ENCODE measurements at places on chromosomes 7 and 10.

DNA sequence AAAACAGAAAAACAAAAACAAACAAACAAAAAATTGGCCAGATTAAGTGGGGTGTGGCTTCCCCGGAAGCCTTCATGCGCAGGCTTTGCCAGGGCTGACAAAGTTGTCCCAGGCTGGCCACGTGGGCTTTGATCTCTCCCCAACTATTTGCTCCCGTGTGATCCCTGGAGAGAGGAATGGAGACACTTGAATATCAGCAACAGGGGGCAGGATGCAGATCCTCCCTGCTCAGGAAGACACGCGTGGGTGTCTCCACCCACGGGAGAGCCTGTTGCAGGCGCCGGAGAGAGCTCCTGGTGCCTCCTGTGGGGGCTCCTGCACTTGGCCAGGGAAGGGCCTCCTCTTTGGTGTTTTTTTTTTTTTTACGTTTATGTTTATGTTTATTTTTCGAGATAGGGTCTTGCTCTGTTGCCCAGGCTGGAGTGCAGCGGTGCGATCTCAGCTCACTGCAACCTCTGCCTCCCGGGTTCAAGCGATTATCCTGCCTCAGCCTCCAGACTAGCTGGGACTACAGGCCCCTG, 19.0 kb downstream of the TRIM56 start:
- DNase-seq = no peak

GRCh38 chr10:489330-489729, 200.1 kb downstream of the DIP2C start:
- no peak for DNase-seq

DNA sequence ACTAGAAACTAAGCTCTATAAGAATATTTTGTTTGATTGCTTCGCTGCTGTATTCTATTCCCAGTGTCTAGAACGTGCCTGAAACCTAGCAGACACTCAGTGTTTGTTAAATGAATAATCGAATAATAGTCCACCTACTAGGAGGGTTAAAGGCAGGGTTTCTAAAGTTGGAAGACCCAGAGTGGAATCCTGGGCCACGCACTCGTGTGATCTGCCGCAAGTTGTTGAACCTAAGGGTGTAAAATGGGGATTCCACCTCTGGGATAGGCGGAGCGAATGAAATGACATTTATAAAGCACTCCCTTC, 702 bp upstream of the AGFG2 start:
- DNase-seq = no peak

- no peak for DNase-seq
Observed at GRCh38 chr10:90167174-90168064, 466.0 kb downstream of the KIF20B start.

DNA sequence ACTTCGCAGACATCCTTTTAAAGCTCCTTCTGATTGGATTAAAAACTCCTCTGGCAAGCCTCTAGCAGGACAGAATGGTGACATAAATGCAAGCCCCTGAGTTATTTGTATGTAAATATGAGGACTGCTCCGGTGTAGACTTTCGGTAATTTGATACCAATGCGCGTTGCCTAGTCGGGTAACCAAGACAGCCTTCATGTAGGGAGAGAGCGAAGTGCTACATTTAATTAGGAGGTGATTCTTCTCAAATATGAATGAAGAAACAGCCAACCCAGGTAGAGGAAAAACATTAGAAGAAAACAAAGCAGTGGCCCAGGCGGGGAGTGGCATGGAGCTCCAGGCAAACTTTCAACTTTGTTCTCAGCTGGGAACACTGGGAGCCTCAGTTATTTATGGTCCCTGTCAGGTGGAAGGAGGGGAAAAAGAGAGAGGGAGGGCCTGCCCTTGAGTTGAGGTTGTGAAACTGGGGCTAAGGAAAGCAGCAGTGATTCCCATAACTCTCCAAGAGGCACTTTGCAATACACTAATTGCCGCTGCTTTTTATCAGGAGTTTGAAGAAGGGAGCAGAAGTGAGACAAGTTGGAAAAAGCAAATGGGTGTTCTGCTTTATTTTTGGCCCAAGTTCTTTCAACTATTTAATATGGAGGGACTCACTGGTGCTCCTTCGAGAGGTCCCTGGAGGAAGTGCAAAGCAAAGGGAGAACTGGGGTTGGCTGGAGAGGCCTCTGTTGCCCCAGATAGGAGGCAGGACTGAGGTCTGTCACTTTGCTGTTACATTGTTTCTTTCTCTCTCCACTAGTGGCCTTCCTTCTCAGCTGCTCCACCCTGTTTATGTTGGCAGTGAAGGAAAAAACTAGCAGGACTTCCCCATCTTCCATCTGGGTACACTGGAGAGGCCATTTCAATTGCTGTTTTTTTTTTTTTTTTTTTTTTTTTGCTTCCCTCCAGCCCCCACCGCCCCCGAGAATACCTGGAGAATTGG, 234.6 kb upstream of the CCDC6 start:
- no peak for DNase-seq

DNA sequence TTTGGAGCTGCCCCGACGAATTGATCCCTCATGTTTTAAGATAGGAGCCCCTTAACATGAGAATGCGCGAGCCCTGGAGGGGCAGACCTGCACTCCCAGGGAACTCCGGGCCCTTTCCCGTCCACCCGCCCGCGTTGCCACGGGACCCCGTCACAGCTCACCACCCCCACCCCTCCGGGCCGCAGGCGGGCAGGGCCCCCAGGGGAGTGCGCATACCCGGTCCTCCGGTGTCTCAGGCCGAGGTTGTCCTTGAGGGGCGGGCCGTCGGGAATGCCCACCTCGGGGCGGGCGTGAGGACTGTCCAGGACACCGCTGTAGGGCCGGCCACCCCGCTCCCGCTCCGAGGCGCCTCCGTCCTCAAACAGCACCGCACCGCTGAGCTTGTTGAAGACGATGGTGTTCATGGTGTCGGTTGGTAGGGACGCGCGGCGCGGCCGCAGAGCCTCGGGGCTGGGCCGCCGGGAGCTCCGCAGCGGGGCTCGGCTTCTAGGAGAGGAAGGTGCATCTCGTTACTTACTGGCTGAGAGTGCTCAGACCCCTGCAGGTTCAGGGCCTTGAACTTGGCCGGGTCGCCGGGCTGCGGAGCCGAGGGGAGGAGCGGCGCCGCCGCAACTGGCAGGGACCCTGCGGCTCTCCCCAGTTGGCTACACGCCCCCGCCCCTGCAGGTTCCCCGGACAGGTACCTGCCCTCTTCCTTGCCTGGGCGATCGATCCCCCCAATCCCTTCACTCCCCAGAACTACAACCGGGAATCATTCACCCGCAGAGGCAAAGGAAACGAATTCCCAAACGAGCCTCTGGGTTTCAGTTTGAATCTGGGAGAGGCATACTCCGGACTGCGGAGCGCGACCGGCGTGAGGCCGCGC, 2.4 kb downstream of the MKX start:
- no peak for DNase-seq

DNA sequence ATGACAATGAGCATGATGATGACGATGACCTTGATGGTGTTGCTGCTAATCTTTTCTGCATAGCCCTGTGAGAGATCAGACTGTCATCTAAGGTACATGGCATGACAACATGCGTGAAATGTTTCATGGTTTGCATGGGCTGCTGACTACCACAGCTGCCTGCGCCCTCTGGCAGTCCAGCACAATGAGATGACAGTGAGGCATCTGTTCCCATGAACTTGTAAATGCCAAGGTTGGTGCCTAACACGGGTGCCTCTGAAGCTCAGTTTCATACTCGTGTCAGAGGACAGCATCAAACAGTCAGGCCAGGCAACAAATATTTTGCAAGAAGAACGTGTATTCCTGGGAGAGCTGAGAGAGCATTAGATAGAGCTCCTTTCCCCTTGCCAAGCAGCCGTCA, 122.0 kb upstream of the PRKCQ start:
- DNase-seq = no peak

DNA sequence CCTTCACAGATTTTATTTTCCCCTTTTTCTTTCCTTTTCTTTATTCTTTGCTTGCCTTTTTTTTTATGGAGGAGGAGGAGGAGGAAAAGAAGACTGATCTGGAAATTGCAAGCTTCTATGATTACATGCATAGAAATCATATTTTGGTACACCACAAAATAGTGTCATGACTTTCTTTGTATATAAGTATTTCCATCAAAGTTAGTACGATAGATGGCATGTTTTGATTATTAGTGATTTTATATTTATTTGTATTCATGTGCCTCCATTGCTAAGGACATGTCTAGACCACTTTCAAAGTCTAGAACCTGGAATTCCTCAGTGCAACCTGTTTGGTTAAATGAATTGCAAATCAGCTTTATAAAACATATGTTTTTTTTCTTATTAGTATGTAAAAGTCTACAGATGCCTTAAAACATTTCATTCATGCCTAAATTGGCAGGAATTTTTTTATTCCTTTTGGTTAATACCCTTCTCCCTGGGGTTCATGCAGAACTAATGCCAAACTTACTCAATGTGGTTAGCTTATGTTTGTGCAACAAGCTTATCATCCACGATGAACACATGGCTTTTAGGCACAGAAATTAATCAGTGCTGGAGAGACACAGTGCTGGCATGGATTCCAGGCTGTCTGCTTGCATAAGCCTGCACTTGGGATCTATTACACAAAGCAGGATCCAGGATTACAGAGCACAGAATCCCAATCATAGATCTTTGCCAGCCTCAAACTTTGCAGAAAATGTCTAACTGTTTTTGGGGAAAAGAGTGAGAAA, 213.1 kb downstream of the CHRM2 start:
- no peak for DNase-seq

GRCh38 chr10:46069771-46070463, 23.8 kb upstream of the MSMB start:
- DNase-seq = no peak

DNA sequence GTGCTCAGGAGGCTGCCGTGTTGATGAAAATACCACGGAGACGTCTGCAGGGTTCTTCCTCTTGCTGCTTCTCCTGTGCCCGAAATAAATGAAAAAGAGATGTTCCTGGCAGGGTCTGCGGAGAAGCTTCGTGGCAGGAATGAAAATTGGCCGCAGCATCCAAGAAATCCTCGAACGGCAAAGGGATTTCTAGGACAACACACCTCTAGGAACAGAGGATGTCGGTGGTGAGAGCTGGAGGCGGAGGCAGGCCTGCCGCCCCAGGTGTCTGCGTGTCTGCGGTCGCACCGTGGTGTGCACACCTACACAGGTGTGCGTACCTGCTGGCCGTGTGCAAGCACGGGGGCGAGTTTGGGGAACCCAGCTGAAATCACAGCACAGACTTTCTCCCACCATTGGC, 43.4 kb downstream of the TMEM130 start:
- DNase-seq = no peak

- no peak for DNase-seq
Observed at GRCh38 chr10:131266936-131267813, 44.3 kb downstream of the TCERG1L start.

DNA sequence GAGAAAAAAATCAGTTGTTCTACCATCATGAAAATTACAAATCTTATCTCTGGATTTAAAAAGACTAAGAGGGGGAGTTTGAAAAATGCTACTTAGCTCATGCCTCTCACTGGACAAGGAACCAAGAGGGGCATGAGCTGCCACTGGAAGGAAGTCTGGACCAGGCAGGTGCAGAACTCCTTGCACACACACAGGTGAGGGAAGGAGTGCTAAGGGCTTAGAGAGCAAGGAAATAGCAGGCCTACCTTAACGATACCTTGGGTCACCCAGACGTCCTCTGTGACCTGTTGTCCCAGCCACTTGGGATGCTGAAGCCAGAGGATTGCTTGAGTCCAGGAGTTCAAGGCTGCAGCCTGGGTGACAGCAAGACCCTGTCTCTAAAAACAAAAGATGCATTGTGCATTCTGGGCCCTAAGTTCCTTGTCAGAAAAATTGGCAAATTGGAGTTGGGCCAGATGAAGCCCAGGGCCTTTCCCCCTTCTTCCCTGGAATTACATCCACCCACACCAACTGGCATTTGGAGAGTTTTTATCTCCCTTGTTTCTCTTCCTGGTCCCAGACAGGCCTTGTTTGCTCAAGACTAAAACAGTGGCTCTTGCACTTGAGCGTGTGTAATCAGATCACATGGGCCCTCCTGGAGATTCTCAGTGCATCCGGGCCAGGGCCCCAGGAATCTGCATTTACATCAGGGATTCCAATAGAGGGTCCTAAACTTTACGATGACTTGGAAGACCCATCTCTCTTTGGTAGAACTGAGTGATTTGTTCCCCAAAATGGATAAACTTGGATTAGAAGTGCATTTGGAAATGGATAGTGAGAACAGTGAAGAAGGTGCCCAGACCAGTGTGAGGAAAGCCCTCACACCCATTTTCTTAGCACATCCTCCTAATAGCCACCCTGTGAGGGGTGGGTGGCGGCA, 3.0 kb downstream of the DDIT4 start:
- DNase-seq = no peak

- no peak for DNase-seq
Observed at GRCh38 chr7:20194343-20194995, 22.7 kb downstream of the MACC1 start.

GRCh38 chr7:80131675-80132435, 2.8 kb upstream of the GNAI1 start:
- no peak for DNase-seq

DNA sequence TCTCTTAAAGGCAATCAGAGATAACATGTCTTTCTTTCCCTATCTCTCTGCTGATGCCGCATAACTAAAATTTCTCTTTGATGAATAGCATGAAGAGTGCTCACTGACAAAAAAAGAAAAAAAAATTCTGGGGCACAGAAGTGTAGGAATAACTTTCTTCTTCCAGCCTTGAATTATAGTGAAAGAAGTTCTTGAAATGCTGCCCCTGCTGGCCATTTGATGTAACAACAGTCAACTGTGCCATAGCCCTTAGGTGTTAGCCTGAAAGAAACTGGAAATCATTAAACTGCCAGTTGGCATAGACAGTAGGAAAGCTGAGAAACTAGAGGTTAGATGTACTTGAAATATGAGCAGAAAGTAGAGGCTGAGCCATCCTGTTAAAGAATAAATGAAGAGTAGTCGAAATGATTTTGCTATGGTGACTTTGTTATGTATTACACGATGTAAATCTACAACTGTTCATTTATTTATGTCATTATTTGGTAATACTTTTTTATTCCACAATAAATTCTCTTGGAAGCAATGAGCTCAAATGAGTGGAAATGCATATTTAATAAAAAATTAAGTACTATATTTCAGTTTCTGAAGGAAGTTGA, 48.3 kb upstream of the FAM171A1 start:
- no peak for DNase-seq

DNA sequence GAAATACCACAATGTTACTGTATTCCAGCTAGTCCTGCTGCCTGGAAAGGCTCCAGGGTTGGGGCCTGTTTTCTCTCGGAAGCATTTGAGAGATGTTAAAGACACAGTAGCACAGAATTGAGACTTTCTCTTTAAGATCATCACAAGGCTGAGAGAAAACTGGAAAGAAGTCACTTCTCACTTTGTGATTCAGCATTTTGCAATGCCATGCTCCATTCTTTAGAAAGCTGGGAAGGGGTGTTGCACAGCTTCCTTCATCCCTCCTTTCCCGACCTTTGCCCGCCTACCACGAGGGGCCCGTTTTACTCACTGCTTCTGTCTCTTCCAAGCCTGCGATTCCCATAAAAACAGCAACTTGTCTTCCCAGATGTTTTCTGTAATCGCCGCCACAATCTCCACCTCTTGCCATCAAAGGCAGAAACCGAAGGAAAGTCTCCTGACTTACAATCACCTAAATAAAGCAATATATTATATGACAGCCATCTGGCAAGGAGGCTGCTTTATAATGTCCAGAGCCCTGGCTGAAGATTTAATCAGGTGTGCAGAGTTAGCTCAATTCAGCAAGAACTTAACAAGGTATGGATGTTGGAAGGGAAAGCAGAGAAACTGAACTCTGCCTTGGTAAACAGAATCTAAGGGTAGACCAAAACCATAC, 18.9 kb downstream of the NOD1 start:
- DNase-seq = no peak

GRCh38 chr7:27166531-27167505, 1.5 kb upstream of the HOXA9 start:
- no peak for DNase-seq

GRCh38 chr7:104156842-104157277, 51.0 kb downstream of the ORC5 start:
- DNase-seq = no peak

Measured in hippocampal formation (tissue), 2 donors.